ENCODE measurements at places on chromosomes 12 and 14. TPM values are rescaled to one million over a fixed set of nuclear protein-coding genes. Genes with fewer than 3 reads are reported as not detected.

ETFBKMT gene
- total RNA-seq = 5.0 TPM

RHOJ gene
- total RNA-seq = 2.2 TPM

TPPP2 gene
- not detected for total RNA-seq

WSCD2 gene
- total RNA-seq = not detected

USP44 gene
- 0.43 TPM for total RNA-seq

VRTN gene
- total RNA-seq = not detected

POTEG gene
- not detected for total RNA-seq

SIX6 gene
- not detected for total RNA-seq

SIX4 gene
- total RNA-seq = 1.8 TPM

DNA sequence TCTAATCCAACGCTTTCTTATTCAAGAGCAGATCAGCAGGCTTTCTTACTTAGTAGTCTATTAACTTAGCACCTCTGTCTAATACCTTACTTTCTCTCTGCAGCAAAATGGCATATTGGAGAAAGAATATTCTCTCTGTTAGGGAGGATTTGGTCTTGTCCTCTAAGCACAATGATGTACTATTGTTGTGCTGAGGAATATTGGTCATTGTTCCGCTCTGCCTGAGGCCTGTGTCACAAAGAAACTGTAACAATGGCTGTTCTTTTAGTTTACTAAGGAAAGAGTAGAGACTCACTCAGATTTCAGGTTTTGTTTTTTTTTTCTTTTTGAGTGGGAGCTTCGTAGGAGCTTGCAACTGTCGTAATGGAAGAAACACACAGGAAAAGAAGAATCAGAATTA lies 1358.8 kb downstream of the LRFN5 start:
- no peak for DNase-seq

GRCh38 chr12:96255077-96255476 lies 60.9 kb downstream of the ELK3 start:
- no peak for DNase-seq

DNA sequence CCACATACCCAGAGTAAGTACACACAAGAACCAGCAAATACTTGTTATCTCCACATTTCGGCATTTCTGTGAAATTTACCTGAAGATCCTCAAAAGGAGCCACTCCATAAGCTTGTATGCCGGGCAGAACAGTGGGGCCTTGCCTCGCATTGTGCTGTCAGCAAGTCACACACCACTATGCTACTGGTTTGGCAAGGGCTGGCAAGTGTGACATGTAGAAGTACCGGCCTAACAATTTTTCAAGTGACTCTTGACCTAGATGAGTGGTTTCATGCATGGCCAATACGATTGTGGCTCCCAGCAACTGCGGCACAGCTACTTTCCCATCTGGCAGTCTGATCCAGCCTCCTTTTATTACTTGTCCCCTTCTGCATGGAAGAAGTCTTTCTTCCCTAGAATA lies 69.8 kb downstream of the GAS2L3 start:
- no peak for DNase-seq

DNA sequence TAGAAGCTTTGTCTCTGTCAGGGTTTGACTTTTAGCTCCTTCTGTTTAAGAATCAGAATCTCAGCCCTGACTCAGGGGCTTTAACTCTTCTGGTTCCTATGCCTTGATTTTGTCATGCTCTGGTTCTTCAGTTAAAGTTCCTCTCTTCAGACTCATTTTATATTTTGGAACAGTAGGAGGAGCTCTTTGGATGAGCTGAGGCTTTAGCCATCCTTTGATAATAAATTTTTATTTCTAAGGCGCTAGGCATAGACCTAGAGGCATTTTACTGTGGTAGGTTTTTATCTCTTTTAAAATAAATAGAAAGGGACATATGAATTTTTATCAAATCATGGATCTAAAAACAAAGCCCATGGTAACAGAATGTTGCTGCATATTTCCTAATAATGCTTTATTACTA lies 51.7 kb downstream of the ATP23 start:
- no peak for DNase-seq

DNA sequence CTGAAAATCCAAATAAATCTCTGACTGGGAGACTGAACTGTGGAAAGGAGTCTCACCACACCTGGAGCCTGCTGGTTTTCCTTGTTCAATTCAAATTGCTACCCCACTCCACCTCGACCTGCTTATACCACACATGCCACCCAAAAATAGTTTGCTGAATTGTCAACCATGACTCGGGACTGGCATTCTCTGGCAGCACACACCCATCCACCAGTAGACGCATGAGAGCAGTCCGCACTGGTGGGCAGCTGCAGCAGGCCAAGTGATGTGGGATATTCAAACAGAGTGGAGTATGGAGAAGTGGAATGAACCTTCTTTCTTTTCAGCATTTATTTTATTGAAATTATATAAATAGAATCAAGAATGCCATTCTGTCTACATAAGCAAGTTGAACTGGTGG lies 38.7 kb upstream of the SYCP3 start:
- DNase-seq = no peak

DNA sequence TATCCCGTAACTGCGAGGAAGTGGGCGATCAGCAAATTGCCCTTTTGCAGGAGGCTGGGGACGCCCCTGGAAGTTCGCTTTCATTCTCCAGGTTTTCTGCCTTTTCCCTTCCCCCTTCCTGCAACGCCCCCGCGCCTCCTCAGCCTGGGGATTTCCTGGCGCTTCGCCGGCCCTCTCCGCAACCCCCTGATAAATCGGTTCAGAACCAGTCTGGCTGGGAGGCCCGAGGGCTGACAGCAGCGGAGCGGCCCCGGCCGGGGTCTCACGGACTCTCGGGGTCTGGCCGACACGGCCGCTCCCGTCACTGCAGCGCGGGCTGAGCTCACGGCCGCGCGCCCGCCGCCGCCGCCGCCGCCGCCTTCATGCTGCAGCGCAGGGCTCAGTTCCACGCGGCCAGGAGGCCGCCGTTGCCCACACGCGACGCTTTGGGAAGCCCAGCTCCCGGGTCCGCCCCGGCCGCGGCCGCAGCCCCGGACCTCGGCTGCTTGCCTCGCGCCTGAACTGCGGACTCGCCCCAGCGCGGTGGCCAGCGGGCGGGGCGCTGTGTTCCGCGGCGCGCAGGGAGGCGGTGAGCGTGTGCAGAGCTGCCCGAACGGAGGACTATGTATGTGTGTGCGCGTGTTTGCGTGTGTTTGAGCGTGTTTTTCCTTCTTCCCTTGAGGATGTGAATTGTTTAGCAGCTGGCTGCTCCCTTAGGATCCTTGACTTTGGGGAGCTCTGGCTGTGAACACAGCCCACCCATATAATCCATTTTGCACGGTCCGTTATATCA lies at the start of gene LRFN5:
Gene LRFN5, plus strand, starts transcription at position 345 of the 772 bp plus-strand sequence.
- peak; percentile 83 for DNase-seq

DNA sequence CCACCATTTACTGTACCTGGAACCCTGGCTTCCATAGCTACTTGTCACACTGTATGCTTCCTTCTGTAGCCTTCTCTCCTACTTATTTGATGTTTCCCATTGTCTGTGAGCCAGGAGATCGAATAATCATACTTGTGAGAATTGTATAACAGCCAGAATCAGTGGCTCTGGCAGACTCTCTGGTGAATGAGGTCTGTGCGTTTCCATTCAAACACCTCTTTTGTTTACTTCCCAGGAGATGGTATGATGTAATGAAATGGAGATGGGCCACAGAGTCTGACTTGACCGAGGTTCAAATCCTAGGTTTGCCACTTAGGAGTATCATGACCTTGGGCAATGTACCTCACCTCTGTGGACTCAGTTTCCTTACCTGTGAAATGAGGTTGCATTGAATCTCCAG lies 35.7 kb upstream of the CLMN start:
- DNase-seq = no peak

GRCh38 chr14:103372552-103373304 lies 12.5 kb upstream of the MARK3 start:
- no peak for DNase-seq

- peak; percentile 4 for DNase-seq
Observed at GRCh38 chr14:59631237-59631636, 54.6 kb upstream of the CCDC175 start.

DNA sequence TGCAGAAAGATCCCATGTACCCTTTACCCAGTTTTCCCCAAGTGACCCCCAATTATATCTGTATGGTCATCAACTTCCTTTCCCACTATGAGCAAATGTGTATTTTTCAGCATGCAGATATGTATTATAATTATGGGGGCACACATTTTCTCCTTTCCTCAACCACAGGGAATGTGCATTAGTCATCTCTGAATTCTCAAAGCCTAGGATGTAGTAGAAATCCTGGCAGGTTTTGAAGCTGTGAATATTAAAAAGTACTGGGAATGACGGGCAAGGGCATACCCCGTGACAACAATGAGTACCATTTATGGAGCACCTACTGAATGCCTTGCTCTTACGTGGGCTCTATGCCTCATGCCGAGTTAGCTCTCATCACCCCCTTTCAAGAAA lies 71.5 kb downstream of the VWF start:
- no peak for DNase-seq

GRCh38 chr14:72545411-72546311 lies 348.2 kb downstream of the DPF3 start:
- DNase-seq = no peak

DNA sequence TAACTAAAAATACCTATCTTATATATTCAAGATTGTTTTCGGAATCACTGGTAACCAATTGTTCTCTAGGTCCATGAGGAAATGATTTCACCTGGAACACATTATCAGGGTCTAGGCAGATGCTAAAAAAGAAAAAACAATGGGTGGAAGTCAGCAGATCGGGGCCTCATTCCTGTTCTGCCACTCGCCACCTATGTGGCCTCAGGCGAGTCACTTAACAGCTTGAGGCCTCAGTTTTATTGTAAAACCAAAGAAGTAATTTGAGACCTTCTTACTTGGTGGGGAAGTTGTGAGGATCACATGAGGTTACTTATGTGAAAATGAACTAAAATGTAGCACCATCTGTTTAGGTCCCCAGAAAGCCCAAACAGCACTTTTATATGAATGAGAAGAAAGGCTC lies 6.2 kb upstream of the RNASE10 start:
- no peak for DNase-seq

GRCh38 chr12:132869551-132869950 lies 17.9 kb downstream of the CHFR start:
- no peak for DNase-seq

DNA sequence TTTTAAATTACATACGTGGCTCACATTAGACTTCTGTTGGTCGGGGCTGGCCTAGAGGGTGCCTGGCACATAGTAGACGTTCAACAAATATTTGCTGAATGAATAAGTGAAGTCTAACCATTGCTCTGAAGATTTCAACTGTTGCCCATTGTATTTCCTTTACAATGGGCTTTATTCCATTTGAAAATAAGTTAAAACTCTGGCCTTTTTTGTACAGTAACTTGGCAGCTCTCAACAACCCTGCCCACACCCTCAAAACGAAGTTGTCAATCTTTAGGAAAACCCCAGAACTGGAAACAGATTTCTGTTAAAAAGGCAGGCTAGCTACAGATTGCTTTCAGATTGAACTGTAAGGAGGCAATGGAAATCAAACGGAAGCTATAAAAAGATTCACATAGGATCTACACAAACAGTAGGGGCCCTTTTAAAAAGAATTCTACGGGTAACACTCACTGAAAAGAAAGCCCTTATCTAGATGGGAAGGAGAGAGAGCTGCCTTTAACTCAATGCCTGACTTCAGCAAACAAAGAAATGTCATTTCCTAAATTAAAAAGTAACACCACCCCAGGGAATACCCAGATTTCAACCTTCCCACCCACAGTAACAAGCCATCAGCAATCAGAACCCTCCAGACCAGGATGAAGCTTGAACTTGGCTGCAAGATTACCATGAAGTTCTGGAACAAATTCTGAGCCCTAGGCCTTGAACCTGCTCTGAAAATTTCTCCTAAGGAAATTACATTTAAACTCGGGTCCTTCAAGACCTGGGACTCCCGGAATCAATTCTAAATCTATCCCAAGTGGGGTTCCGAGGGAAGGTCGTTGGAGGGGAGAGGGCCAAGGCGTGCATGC lies 1.4 kb downstream of the WSB2 start:
- peak; percentile 25 for DNase-seq

GRCh38 chr14:92457016-92457565 lies 56.5 kb upstream of the RIN3 start:
- no peak for DNase-seq
